ENCODE measurements at places on chromosomes 3 and 15.

DNA sequence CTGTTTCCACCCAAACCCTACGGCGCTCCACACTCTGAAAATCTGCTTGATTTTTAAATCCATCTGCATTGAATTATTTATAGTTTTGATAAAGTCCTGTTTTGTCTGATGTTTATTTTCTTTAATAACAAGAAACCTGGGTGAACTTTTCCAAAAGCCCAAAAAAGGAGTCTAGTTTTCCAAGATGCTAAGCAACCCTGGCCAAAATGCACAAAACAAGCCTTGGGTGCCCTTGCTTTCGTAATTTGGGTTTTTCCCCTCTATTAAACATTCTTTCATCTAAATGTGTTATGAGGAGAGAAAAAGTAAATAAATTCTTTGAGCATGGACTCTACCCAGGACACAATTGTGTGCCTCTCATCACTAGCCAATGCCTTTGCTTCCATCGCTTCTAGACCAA, 468.9 kb downstream of the MCTP2 start:
- DNase-seq, result no peak

GRCh38 chr3:61030469-61031035, 220.7 kb downstream of the FHIT start:
- DNase-seq, result no peak

DNA sequence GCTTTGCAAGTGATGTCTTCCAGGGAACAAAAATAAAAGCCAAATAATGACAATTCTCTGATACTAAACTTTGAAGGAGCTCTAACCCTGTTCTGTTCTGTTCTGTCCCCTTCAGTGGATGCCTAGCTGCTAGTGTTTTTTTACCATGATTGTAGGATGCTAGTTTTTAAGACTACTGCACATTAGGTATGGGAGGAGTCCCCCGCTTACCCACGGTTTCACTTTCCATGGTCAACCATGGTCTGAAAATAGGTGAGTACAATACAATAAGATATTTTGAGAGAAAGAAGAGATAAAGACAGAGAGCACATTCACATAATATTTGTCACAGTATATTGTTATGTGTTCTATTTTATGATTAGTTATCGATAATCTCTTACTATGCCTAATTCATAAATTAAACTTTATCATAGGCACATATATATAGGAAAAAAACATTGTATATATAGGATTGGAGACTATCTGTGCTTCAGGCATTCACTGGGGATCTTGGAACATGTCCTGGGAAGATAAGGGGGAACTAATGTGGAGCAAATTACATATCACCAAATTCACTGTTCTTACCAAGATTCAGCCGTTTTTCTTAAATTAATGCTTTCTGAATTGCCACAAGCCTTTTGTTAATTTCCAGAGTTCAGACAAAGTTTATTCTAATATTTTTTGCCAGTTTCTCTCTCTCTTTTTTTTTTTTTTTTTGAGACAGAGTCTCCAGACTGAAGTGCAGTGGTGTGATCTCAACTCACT, 32.8 kb upstream of the POMGNT2 start:
- no peak for DNase-seq

DNA sequence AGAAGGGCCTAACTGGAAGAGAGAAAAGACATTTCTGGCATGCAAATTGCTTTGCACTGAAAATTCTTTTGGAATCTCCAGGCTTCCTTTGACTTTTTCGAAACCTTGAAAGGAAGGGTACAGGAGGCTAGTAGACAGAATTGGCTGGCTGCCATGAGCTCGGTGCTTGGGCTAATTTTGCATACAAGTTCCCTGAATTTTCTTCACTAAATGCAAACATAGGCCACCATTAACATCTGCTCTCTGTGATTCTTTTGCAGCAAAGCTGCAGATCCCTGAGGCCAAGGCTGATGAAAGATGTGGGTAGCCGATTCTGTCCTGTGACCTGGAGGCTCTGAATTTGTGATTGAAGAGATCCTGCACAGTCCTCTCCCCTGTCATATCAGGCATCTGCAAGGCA, 247.8 kb upstream of the MCTP2 start:
- no peak for DNase-seq

DNA sequence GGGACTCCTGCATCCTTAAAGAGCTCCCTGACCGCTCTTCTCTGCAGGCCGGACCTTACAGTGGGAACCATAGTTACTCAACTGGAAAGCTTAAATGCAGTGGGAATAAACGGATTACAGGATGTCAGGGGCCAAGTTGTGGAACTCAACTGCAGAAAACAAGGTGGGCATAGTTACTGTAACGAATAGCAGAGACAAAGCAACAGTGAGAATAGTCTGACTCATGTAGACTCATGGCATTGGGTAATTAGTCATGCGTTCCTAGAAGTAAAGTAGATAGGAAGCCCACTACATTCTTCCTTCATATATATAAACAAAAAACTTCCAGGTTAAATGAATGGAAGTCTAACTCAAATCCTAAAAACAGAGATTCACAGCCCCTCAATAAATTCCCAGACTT, 95.5 kb upstream of the CHRNA7 start:
- no peak for DNase-seq

DNA sequence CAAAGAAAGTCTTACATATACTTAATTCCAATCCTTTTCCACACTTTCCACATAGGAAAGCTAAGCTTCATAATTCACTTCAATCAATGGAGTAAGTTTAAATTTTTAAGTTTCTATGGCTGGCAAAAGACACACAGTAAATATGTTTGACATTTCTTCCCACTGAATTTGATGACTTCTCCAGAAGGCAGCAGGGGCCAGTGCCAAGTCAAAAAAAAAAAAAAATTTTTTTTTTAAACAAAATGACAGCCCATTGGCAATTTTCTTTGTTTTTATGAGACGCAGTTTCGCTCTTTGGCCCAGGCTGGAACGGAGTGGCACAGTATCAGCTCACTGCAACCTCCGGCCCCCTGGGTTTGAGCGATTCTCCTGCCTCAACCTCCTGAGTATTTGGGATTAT, 28.7 kb downstream of the ATP13A3 start:
- DNase-seq, result no peak

DNA sequence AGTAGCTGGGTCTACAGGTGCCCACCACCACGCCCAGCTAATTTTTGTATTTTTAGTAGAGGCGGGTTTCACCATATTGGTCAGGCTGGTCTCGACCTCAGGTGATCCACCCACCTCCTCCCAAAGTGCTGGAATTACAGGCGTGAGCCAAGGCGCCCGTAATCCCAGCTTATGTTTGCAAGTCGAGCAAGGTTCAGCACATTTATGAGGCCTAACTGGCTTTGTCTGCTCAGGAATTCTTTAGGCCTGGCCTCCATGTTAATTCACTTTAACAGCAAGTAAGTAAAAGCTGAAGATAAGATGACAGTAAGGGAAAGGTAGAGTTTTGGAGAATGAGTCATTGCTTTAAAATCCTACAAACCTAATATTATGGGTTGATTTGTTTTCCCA, 24.6 kb downstream of the SIDT1 start:
- DNase-seq, result no peak

Data from SK-N-SH (cell line).